ENCODE measurements at places on chromosomes 12 and 14.

DNA sequence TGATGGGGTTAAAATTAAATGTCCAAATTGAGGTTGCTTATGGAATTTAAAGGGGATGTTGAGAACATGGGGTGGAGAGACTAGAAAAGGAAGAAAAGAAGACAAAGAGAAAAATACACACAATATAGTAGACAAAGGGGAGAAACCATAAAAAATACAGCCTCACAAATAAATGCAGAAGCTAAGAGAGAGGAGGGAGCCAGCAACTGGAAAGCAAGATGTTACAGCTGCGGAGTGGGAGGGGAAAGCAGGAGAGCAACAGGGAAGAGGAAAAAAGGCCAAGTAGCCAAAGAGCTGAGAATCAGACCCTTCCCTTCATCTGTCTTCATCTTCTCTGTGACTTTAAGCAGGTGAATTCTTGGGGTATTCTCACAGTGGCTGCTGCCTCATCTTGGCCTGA, 39.7 kb upstream of the SMUG1 start:
- no peak for DNase-seq

DNA sequence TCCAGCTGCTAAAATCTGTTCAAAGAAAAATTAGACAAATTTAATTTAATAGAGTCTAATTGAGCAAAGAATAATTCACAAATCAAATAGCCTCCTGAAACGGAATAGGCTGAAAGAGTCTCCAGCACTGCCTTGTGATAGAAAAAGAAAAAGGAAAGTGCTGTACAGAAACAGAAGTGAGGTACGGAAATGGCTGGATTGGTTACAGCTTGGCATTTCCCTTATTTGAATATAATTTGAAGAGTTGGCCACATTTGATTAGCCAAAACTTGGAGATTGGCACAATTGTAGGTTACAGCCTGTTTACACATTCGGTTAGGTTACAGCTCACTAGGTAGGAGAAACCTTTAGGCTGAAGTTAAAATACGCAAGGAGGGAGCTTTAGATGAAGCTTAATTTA, 24.8 kb upstream of the PCED1B start:
- no peak for DNase-seq

DNA sequence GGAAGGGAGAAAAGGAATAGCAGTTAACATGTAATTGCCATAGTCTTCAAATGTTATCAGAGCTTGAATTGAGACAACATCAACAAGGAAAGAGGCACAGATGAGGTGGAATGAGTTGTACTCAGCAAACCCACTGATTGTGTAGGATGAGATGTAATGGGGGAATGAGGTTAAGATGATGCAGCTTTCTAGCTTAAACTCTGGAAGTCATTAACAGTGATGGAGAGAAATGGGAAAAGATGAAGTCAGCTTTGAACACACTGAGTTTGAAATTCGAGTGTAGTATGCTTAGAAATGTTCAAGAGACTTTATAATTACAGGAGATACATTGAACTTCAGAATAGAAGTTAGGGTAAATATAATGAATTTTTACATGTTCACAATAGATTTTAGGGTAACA, 106.9 kb downstream of the PRKD1 start:
- no peak for DNase-seq

GRCh38 chr14:74614508-74615495, 2.8 kb upstream of the LTBP2 start:
- DNase-seq, result no peak

GRCh38 chr12:47617476-47617875, 88.4 kb downstream of the RPAP3 start:
- DNase-seq, result no peak

DNA sequence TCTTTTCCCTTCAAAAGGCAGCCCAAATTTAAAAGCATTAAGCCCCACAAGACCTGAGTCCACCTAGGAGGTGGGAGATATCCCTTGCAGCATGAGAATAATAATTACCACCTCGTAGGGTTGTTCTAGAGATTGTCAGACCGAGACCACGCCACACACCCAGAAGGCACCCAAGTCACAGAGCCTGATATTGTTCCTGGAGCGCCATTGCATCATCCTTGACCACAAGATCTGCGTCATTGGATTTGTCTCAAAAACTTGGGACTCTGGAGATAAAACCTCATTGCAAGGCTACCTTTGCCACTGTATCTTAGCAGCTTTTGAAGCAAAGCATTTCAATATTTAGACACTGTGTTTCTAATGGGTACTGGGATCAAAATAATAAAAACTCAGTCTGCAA, 29.4 kb upstream of the PPP2R5C start:
- DNase-seq, result no peak

GRCh38 chr12:87136330-87136976, 880.3 kb upstream of the MGAT4C start:
- DNase-seq, result no peak

- DNase-seq, result no peak
These were observed 29.3 kb downstream of the ETV6 start for GRCh38 chr12:11678781-11679180.

DNA sequence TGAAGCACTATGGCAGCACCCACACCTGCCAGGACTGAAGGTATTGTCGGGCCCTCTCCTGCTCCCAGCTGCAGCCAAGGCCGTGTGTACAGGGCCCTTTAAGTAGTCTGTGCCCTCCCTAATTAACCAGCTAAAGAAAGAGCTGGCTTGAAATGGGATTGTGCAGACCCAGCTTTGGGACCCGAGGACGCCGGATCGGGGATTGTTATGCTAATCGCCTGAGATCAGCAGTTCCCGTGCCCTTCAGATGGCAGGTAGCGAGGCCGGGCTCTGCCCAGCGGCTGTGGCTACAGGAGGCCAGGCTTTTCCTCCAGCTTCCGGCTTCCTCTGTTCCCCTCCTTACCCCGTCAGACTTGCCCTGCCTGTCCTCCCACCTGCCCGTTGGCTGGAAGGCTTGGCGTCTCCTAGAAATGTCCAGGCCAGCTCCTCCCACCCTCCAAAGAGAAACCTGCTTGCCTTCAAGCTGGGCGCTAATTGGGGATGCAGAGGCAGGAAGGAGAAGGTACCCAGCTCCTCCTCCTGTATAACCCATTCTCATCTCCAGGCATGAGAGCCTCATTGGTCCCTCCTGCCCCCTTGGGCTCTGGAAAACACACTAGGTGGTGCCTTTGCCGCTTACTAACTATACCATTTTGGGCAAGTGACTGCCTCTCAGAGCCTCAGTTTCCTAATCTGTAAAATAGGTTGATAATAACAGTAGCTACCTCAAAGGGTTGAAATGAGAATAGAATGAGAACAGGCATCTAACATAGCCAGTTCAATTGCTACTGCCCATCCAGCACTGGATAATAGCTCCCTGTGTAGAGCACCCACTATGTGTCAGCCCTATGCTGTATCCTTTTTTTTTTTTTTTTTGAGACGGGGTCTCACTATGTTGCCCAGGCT, 25.8 kb upstream of the MSI1 start:
- DNase-seq, result no peak

DNA sequence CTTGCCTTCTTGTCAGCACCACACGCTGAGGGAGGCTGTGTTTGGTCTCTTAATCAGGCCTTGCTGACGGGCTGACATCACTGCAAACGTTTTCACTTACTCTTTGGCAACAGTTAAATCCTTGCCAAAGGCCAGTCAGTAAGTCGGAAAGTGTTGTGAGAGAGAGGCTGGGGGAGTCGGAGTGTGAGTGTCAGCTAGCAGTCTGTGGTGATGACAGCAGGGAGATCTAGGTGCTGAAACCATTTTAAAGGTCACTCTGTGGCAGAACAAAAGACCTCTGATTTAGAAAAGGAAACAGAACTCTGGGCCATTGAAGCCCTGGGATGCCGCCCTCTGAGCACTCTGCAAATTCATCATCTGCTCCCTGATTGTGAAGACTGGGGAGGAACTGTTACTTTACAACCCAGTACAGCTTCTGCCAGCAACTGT, 143.5 kb downstream of the PAX9 start:
- DNase-seq, result no peak

GRCh38 chr14:75559451-75560222, 18.8 kb upstream of the FLVCR2 start:
- no peak for DNase-seq

GRCh38 chr12:76237086-76237701, 111.0 kb downstream of the BBS10 start:
- no peak for DNase-seq

DNA sequence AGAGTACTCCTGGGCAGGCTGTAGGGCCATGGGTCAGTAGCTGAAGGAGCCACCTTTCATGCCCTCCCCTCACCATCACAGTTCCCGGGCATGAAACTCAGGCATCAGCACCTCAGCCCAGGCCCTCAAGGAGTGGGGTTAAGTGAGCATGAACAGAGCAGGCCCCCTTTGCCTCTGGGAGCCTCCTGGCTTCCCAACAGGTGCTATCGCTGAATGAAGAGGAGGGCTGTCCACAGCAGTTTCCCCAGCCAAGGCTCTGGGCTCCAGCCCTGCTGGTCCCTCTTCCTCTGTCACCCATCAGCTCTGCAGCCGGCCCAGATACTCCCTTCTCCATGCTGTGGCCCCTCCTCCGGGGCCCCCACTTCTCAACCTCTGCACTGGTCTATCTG, 184.3 kb downstream of the ZFP36L1 start:
- DNase-seq, result no peak

- DNase-seq, result no peak
These were observed 139.2 kb downstream of the KICS2 start for GRCh38 chr12:64082866-64083268.

DNA sequence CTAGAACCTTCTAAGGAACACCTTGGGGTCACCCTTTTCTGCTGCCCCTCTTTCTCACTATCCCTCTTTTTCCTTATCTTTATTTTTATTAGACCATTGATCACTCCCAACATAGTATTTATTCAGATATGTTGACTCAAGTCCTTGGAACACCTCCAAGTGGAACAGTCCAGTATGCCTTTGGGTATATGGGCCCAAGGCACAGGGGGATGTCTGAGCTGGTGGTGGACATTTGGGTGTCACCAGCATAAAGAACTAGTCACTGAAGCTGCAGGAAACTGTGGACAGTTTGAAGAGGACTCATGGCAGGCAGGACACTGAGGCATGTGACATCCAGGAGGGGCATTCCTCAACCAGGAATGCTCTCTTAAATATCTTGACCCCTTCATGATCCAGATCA, 105.6 kb downstream of the VEZT start:
- no peak for DNase-seq

DNA sequence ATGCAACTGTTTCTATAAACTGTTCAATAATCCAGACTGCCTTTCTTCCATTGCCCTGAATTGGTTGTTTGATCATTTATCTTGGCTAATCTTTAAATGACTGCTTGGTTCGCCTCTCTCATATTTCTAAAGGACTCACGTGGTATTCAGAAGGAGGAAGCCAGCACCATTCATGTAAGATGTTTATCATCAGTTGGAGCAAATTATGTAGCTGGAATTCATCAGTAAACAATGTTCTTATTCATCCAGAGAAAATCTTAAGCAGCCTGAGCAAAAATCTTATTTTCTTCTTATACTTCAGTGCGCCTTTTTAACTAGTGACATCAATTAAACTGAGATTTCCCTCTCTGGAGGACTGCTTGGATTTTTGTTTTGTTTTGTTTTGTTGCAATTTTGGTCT, 538.7 kb upstream of the TMEM132C start:
- DNase-seq, result no peak

- no peak for DNase-seq
These were observed 422.5 kb upstream of the PDE3A start for GRCh38 chr12:19945559-19946435.

GRCh38 chr14:91586410-91586809, 76.3 kb upstream of the PPP4R3A start:
- no peak for DNase-seq

DNA sequence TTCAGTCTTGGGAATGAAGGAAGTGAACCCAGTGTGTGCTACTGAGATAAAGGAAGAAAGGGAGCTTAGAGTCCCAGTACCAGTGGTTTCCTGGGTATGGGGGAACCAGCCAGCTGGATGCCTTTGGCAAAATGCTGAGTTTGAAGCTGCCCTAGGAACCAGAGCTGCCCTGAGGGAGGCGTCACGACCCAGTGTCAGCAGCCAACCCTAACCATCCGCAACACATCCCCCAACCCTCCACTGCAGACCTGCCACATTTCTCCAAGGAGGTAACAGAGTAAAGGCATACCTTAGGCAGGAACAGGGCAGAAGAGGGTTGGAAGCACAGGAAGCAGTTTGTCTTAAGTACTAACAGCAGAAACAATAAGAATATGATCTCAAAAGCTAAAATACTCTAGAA, 28.6 kb downstream of the PRDM4 start:
- DNase-seq, result no peak

- DNase-seq, result no peak
These were observed 86.6 kb downstream of the ATXN7L3B start for GRCh38 chr12:74624201-74624600.

DNA sequence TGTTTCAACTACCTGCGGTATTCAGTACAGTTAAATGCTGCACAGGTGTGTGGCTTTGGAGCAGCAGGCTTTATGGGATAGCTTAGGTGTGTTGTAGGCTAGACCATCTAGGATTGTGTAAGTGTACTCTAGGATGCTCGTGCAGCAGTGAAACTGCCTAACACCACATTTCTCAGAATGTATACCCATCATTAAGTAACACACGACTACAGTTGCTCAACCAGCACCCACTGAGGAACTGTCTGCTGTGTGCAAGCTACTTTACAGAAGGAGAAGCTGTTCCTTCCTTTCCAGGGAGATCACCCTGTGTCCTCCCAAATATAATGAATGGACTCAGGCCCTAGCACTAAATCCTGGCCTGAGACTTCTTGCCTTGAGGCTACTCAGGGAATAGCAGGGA, 94.8 kb downstream of the SLC24A4 start:
- no peak for DNase-seq

DNA sequence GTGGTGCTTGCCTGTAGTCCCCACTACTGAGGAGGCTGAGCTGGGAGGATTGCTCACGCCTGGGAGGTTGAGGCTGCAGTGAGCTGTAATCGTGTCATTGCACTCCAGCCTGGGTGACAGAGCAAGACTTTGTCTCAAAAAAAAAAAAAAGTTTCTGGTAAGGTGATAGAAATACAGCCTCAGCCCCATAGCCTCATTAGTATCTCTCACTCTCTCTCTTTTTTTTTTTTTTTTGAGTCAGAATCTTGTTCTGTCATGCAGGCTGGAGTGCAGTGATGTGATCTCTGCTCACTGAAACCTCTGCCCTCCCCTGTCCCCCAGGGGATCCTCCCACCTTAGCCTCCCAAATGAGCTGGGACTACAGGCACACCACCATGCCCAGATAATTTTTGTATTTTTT, 19.2 kb downstream of the MTHFD1 start:
- no peak for DNase-seq

GRCh38 chr12:53997204-53998109, 2.5 kb upstream of the HOXC9 start:
- DNase-seq, result no peak

- peak; percentile 40 for DNase-seq
These were observed 18.5 kb downstream of the PPP2R5E start for GRCh38 chr14:63524537-63525155.

DNA sequence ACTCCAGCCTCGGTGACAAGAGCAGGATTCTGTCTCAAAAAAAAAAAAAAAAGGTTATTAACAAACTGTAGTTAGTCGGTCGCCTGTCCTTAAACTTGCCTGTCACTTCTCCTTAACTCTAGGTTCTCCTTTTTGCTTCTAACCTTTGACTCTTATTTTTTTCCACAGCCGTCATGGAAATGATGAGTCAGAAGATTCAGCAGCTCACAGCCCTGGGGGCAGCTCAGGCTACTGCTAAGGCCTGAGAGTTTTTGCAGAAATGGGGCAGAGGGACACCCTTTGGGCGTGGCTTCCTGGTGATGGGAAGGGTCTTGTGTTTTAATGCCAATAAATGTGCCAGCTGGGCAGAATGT, 418 bp upstream of the MYG1 start:
- DNase-seq, result peak; percentile 28

GRCh38 chr14:104965561-104966231, 12.5 kb downstream of the AHNAK2 start:
- no peak for DNase-seq

GRCh38 chr12:10783252-10783651, 19.2 kb downstream of the TAS2R7 start:
- DNase-seq, result no peak
